ENCODE measurements at places on chromosomes 13 and 19.

GRCh38 chr19:48419158-48419920 is 25.9 kb downstream of the GRIN2D start:
- DNase-seq = no peak

DNA sequence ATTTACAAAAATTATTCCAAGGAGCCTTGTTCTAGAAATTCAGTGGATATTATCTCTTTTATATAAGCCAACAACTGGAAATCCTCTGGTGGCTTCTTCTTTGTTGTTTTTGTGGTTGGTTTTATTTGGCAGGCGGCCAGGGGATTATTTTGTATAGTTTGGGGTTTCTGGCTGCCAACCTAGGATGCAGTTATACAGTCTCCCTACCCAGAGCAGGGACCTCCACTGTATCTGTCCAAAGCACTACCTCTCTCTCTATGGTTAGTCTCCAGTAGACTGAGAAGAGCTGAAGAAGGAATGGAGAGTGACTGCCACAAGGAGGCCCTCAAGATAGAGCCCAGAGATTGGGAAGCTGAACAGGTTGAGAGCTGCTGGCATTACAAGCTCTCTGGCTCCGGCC is 80.2 kb downstream of the ZAR1L start:
- DNase-seq = no peak

GRCh38 chr19:30865511-30865910 is 483.7 kb downstream of the TSHZ3 start:
- peak; percentile 31 for DNase-seq

DNA sequence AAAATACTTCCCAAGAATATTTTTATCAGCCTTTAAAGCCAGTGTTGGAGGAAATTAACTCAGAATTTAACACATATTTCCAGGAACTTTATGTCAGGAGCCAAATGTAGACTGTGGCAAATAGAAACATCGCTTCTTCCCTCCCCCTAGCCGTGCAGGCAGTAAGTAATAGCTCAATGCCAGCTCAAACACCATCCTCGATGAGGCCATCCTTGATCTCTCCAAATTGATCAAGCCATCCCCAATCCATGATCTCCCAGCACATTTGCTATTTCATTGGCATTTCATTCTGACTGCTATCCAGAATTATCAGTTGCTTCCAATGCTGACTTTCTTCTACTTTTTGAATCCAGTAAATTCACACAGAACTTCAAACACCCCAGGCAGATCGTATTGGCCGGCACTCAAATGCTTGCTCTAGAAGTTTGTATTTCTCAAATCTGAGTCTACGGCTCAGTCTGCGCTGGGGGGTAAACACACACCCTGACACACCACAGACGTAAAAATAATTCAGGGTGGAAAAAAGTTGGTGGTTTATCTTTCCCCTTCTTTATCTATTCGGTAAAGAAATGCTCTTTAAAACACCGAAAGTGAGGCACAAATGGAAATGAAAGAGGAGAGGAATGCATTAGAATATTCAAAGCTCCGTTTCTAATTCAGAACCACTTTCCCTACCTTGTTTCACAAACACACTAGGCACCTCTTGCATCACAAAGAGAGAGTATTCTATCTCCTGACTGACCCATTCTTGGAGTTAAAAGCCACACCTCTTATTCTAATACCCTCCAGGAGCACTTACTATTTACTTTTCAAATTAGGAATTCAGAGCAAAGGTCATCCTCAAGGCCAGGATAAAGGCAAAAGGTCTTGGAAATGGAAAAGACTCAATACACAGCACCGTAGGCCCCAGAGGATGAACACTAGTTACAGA is 991 bp downstream of the OBI1 start:
- DNase-seq = no peak

- no peak for DNase-seq
Measured at GRCh38 chr19:17061691-17062090, 13.6 kb downstream of the HAUS8 start.

- DNase-seq = no peak
Measured at GRCh38 chr13:26658448-26659385, 101.2 kb downstream of the WASF3 start.

DNA sequence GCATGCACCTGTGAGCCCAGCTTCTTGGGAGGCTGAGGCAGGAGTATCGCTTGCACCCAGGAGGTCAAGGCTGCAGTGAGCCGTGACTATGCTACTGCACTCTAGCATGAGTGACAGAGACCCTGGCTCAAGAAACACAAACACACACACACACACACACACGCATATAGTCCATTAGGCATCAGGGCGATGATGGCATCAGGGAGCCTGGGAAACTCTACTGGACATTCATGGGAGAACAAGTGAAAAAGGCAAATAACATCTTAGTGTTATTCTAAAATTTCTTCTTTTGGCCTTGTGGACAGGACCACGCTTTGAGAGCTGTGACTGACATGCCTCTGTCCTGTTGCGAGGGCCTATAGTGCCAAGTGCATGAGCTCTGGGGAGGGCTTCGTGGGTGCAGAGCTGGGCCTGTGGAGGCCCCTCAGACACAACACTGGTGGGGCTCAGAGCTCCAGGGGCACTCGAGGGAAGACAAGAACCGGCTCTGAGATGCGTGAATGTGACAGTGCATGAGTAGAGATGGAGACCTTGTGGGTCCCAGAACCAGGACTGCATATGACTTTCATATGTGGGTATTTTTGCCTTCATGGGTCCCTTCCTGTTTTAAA is 8.0 kb upstream of the USF2 start:
- no peak for DNase-seq

DNA sequence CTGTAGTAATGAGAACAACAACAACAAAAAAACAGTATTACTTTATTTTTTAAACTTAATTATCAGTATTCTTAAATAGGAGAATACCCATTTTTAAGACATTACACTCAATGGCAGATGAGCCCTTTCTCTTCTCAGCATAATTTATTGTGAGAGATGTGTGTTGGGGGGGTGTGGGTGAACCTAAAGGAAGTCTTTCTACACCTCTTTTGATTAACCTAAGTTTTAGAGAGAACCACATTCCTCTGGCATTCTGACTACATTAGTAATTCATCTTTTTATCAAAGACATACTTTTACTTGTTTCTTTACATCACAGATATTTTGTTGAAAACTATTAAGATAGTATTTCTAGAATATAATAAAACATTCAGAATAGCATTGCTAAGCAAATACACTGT is 890.9 kb downstream of the PCDH9 start:
- DNase-seq = no peak

DNA sequence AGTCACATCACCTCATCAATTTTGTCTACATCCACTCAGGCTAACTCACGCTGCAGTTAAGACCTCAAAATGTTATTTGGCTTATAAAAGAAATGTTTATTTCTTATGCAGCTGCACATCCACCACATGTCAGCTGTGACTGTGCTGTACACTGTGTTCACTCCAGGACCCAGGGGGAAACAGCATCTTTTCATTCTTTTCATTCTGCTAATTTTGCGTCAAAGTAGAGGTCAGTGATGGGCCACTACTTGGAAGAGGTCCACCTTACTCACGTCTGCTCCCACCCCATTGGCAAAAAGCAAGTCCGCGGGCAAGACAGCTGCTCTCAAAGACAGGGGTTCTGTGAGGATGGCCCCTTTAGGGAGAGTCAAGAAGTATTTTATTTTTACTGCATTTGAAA is 4.5 kb upstream of the DCT start:
- no peak for DNase-seq

GRCh38 chr13:98096059-98096458 is 46.8 kb upstream of the FARP1 start:
- no peak for DNase-seq

DNA sequence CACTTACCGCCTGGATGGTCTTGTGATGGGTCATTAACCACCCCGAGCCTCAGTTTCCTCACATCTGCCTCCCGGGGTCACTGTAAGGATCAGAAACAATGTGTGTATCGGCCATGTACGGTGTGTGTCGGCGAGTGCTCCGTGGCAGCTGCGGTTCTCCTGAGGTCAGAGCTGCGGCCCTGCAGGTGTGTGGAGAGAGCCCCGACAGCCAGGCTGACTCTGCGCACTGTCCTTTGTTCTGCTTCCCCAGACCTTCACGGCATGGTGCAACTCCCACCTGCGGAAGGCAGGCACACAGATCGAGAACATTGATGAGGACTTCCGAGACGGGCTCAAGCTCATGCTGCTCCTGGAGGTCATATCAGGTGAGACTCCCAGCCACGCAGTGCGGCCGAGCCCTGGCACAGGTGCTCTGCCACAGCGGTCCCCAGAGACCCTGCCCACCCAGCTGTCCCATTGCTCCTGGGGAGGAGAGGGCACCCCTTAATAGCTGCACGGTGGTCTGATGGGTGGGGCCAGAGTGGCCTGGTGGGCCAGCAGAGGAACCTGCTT is 43.8 kb downstream of the CAPN12 start:
- no peak for DNase-seq

- no peak for DNase-seq
Measured at GRCh38 chr13:84959818-84960217, 839.4 kb downstream of the SLITRK6 start.

DNA sequence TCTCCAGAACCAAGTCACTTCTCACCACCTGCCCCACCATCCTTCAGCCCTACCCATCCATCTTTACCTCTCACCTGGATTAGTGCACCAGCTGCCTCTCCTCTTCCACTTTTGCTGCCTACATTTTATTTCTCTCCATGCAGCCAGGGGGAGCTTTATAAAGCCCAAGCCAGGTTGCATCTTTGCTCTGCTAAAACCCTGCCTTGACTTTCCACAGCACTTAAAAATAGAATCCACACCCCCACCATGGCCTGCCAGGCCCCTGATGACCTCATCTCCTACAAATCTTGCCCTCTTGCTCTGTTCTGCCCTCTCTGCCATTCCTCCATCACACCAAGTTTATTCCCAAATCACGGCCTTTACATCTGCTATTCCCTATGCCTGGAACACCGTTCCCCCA is 1.8 kb downstream of the HOOK2 start:
- DNase-seq = peak; percentile 85

DNA sequence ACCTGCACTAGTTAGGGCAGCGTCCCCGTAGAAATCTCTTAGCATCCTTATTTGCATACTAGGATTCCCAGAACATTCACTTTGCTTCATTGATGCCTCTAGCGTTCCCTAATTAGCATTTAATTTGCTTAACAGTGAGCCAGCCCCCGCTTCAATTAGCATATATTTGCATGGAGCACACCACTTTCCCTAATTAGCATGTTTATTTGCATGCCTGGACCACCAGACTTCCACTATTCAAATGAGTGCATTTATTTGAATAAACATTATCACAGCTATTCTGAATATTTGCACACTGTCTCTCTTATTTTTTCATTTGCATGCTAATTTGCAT is 69.6 kb downstream of the RYR1 start:
- DNase-seq = no peak

DNA sequence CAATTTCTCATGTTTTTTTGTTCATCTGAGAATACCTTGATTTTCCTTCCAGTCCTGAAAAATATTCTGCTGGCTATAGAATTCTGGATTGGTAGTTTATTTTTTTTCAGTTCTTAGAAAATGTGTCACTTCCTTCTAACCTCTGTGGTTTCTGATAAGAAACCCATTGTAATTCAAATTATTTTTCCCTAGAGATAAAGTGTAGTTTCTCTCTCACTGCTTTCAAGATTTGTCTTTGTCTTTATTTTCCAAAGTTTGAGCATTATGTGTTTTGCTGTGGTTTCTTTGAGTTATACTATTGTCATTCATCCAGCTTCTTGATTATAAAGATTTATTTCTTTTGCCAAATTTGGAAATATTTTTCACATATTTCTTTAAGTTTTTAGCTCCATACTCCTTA is 324.0 kb upstream of the SPRY2 start:
- no peak for DNase-seq

DNA sequence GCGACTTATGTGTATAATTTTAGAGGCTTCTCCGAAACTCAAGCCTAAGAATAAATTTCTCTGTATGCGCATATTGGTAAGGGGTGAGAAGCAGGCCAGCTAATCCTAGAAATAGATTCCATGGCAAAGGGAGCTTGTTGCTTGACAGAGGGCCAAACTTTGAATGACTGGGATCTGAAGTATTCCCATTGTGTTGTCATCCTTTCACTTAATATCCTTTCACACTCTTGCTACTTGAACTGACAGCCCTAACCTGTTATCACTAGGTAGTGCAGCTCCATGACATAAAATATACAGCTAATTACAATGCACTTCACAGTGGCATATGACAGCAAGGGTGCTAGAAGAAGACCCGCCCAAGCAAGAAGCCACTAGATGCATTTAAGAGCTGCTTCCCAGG is 309.8 kb downstream of the OXGR1 start:
- no peak for DNase-seq

GRCh38 chr19:18662972-18663732 is 20.3 kb upstream of the CRTC1 start:
- no peak for DNase-seq

DNA sequence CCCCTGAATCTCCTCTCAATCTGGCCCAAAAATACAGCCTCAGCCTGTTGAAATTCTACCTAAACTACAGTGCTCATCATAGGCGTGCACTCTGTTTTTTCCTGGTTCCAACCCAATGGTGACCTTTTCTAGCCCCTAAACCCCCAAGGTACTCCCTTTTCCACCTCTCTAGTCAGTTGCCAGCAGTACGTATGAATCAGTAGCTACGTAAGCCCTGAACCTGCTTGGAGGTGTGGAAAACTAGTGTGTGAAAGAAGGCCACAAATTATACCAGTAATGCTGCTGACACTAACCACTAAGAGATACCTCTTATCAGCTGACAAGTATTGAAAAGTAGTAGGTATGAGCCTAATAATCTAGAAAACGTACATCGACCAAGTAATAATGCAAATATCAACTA is 60.9 kb downstream of the FOXO1 start:
- DNase-seq = no peak

GRCh38 chr19:56271151-56271550 is 1.4 kb upstream of the EDDM13 start:
- no peak for DNase-seq

GRCh38 chr13:91369441-91369831 is 21.9 kb downstream of the MIR17HG start:
- DNase-seq = no peak

DNA sequence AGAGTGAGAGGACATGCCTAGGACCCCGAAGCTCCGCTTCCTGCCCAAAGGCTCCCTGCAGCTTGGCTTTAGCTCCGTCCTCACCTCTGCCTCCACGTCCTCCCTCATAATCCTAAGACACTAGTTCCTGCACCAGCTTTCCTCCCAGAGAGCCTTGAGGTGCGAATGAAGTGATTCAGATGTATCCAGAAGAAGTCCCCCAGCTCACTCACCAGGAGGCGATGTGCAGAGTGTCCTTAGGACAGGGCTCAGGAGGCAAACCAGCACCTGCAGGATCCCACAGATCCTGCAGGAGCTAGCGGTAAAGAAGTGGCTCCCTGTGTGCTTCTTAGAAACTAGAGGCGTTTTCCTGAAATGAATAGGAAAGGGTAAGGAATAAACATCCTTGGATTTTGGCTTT is 109.7 kb downstream of the HSPH1 start:
- DNase-seq = peak; percentile 34

DNA sequence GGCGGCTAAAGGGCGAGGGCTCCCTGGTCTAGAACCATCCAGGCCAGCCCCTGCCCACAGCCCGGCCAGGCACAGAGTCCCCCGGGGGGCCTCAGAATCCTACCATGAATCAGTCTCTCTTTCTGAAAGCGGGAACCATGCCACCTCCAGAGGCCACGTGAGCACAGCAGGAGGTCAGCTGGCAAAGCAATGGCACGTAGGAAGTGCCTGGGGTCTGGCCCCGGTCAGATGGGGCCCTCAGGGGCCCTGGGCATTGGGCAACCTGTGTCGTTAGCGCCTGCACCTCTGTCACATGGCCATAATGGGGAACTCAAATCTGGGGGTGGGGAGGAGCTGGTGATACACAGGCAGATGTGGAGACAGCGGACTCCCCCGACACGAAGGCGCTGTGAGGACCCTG is 8.8 kb downstream of the MFSD12 start:
- no peak for DNase-seq

- no peak for DNase-seq
Measured at GRCh38 chr19:35592226-35592625, 6.3 kb downstream of the PMIS2 start.

GRCh38 chr19:6378486-6378885 is 2.8 kb upstream of the PSPN start:
- no peak for DNase-seq
